Activated naive CD8-positive, alpha-beta T cell treated with anti-CD3 and anti-CD28 coated beads, Interleukin-2, amount 10 ng/mL, durations not matched to agents 7 days and 5 days (primary cell): ENCODE measurements at places on chromosomes 11 and 22.

GRCh38 chr11:76763573-76764346, 19.4 kb upstream of the TSKU start:
- DNase-seq, result no peak

GRCh38 chr11:132101881-132102280, 731.5 kb downstream of the NTM start:
- DNase-seq, result no peak

DNA sequence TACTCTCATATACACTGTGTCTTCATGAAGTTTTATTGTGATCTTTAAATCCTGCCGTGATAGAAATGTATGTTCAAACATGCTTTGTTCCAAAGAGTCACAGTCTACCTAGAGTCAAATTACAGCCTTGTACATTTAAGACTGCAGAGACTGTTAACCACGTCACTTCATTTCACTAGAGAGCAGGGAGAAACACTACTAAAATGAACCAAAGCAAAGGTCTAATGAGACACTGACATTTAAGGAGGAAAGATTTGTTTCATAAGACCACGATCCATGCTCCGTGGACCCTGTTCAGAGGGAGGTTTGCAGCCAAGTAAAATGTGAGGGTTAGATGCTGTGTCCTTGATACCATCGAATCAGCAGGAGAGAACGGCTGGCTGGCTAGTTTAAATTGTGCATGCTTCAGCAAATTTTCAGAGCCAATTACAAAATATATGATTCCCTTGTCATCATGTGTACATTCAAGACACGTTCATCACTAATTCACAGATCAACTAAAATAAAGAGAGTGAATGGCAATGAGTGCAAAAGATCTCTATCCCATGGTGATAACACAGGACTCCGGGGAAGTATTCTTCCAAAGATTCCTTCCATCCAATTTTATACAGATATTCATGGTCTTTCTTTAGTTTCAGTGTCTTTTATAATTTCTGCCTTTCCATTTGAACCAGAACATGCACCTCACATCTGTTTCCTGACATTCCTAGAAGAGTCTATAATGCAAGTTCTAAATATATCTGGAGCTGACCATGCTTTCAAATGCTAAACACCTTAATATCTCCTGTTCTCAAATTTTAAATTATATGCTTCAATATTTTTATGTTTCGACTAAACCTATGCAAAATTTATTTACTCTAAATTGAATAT, 960.9 kb upstream of the FAT3 start:
- no peak for DNase-seq

DNA sequence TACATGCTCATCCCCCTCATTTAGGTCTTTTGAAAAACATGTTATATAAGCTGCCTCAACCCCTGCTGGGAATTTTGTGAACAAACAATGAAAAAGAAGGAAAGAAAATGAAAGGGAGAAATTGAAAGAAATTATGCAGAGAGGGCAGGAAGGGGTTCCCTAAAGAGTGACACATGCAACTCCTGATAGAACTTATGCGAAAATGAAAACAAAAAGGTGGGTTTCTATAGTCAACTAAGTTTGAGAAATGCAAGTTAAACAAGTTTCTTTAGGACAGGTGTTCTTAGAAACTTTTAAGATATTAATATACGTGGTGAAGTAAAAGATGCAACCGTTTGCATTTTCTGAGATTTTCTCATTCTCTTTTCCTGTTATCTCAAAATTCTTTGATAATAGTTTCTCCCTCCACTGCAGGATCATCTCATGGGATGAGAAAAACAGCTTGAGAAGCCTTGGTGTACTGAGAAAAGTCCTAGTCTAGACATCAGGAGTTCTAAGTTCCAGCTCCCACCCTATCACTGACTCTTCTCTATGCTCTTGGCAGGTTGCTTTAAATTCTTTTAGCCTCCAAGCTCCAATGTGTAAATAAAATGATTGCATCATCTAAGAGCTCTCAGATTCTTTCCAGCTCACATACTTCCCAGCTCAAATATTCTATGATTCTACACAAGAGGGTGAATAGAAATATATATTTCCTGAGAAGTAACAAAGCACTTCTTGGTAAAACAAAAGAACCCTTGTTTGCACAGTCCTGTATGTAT, 109.2 kb downstream of the FAM76B start:
- no peak for DNase-seq

DNA sequence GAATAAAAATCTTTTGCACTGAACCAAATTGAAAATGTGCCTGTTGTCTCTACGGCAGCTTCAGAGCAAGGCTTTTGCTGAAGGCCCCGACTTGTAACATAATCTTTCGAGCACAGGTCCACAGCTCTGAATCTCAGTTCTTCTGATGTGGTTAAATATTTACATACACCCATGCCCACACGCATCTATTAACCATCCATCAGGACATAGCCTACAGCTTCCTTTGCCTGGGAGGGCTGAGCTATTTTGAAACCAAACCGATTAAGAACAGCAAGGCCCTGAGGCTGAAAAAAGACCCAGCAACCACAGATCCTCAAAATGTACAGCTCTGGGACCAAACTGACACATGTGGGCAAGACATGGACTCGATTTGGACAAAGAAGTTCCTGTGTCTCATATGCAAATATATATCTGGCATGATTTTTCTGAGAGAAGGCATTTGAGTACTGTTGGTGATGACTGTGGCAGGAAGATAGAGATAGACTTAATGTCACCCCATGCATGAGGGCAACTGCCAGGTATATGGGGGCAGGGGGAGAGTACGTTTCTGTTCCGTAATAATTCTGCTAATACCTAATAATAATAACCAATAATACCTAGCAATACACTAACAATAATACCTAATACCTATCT, 322.7 kb upstream of the PLET1 start:
- no peak for DNase-seq

DNA sequence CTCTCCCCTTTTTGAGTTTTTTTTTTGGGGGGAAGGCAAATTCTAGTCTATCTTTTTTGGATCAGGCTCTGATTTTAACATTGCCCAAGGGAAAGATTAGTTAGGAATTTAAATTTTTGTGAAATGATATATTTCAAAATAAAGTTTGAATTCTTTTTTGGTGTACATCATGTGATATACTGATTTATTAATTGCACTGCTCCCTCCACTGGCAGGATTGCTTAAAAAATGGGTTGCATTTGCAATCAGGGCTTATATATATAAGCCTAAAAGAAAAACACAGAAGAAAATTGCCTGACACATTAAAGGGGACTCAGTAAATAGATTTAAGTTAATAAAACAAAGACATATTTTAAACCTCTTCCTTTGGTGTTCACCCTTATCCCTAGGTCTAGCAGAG, 1.2 kb downstream of the DYNC2H1 start:
- DNase-seq, result no peak

DNA sequence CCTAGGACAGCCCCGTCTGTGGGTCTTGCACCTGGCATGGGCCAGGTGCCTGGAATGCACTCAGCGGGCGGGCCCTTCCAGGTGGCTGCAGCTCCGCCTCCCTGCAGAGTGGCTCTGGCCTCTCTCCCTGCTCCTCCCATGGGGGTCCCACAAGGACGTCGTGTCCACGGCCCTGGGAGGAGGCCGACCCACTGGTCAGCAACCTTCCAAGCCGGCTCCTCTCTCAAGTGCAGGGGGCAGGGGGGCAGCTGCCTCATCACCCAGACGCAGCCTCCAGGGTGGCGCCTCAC, 41.9 kb downstream of the CERK start:
- DNase-seq, result no peak

DNA sequence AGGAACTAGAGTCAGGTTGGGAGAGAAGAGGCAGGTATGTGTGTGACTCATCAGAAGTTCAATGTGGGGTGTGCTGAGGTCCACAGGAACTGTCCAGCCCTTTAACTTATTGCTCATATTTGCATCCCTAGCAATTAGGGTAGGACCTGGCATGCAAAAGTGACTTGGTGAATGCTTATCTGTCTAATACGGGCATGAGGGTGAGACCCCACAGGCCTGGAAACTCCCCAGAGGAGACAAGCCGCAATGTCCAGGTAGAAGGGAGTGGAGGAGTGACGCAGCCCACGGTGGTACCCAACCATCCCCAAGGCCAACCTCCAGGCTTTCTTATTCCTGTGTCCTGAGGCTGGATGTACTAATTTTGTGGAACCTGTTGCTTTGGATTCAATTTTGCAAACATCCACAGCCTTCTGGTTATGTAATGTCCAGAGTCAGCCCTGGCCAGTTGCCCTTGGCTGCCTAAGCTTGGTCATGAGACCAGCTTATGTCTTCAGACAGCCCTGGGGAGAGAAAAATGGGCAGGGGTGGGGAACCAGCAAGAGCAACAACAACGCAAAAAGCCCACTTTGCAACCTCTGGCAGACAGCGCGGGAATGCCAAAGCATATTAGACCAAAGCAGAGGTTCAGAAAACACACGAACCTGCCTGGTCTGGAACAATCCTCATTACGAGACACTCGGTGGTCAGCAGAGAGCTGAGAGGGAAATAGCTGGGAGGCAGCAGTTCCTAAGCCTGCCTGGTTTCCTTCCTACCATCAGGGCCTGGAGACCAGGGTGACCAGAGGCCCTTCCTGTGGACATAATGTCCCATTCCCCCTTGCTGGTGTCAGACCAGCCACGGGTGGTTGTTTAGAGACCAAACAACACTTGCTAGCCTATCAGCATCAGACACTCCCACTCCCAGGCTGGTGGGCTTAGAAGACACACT, 49.3 kb downstream of the TIMP3 start:
- DNase-seq, result no peak

- no peak for DNase-seq
These were observed 90.2 kb upstream of the ALKBH3 start for GRCh38 chr11:43790444-43790794.

DNA sequence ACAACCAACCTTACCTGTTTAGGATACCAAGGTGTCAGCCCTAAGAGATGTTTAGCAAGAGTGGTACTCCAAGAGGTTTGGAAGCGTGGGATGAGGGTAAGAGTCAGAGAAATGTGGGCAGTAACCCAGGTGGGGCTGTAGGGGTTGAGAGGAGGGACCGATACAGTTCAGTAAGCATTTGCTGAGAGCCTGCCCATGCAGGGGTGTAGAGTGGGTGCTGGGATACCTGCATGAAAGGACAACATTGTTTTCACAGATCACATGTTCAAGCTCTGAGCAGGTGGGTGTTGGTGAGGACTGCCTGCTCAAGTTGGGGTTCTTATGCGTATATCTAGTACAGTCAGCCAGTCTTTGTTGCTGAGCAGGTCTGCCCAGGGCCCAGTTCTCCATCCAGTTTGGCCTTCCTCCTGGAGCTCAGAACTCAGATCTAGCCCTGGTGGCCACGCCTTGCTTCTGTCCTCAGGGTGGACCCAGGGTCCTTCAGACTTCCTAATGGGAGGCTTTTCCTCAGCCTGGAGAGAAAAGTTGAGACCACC, 14.8 kb downstream of the PPFIBP2 start:
- no peak for DNase-seq

DNA sequence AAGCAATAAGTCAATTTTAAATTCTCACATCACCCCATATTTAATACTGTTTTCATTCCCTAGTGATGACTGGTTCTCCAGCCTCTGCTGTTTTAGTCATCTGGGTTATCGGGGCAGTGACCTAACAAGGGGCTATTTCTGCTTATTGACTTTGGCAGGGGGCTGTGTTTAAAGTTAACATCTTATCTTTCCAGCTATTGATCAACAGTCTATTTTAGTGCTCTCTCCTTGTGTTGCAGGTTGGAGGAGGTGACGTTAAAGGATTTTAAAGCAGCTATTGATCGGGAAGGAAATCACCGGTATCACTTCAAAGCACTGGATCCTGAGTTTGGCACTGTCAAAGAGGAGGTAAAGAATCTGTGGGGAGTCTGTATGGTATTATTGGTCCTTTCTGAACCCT, 7.7 kb upstream of the DLAT start:
- DNase-seq, result no peak

GRCh38 chr11:33897761-33898375, 6.0 kb upstream of the LMO2 start:
- DNase-seq, result no peak

DNA sequence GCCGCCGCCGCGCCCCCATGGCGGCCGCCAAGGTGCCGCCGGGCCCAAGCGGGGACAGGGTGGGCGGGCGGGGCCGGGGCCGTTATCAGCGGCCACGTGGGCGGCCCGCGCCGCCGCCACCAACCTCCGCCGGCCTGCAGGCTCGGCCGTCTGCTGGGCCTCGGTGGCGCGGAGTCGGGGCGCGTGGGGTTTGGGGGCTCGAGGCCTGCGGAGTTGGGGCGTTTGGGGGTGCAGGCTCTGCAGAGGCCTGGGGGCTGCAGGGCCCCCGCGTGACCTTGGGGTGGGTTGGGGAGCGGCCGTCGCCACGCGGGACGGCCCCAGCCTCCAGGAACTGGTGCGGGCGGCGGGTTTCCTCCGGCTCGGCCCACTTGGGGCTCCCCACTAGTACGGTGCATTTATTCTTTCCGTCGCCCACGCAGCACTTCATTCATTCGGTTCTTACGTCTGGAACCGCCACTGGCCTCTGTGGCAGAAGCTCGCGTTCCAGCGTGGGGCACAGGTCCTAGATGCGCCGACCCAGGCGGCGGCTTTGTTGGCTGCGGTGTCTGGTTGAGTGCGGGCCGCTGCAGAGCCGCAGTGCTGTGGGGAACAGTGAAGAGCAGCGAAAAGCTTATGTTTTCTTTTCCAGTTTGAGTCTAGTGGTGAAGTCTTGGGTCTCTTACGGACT, 740 bp upstream of the TRMT2A start:
- no peak for DNase-seq

DNA sequence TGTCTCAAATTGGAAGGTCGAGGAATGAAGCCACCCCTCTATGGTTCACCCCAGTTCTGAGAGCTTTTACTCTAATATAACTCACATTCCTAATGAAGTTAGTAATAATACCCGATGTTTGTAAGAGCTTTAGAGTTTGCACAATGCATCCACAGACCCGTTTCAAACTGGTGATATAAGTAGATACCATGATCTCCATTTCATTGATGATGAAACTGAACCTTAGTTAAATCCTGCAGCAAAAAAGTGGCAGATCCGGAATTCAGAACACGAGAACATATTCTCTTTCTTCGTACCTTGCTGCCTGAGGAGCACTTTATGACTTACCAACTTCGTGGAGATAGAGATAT, 757 bp upstream of the RBFOX2 start:
- DNase-seq, result no peak

GRCh38 chr11:46659908-46660307, 40.5 kb downstream of the ARHGAP1 start:
- no peak for DNase-seq

DNA sequence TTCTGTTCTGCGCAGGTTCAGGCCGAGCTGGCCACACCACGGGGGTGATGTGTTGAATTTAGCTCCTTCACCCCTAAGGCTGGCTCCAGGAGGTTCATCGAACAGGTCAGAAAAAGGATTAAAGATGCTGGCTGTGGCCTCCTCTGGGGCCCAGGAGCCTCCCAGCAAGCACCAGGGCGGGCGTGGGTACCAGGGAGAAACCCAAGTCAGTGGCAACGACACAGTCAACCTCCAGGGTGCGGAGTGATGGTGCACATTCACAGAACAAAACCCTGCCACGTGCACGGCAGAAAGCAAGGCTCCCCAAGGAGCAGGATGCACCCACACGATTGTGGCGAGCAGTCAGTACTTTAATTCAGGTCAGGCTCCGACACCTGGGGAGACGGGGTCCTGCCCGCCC, 10.8 kb downstream of the C11orf24 start:
- no peak for DNase-seq
